ENCODE measurements at places on chromosomes 6 and 20. TPM values are rescaled to one million over a fixed set of nuclear protein-coding genes. Genes with fewer than 3 reads are reported as not detected.

DNA sequence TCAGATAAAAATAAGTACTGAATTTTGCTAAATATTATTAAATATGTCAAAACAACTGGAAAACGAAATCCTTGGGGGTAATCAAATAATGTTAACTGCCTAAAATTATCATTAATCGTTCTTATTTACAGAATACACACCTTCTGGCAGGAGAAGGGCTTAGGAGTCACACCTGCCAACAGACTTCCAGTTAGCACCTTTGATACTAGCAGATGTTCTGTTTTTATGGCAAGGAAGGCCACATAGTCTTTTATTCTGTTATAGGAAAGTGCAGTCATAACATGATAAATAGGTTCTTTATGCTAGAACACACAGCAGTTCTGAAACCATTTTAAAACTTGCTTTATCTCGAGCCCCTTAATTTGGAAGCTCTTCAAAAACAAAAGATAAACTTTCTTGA lies 464.1 kb downstream of the UTRN start:
- DNase-seq = no peak
- peaks cover 18% of the 10 kb centered on the region for H3K36me3 ChIP-seq
- no peaks in the 10 kb centered on the region for H3K4me1 ChIP-seq
- H3K4me3 ChIP-seq = no peak overlapping the region

DNA sequence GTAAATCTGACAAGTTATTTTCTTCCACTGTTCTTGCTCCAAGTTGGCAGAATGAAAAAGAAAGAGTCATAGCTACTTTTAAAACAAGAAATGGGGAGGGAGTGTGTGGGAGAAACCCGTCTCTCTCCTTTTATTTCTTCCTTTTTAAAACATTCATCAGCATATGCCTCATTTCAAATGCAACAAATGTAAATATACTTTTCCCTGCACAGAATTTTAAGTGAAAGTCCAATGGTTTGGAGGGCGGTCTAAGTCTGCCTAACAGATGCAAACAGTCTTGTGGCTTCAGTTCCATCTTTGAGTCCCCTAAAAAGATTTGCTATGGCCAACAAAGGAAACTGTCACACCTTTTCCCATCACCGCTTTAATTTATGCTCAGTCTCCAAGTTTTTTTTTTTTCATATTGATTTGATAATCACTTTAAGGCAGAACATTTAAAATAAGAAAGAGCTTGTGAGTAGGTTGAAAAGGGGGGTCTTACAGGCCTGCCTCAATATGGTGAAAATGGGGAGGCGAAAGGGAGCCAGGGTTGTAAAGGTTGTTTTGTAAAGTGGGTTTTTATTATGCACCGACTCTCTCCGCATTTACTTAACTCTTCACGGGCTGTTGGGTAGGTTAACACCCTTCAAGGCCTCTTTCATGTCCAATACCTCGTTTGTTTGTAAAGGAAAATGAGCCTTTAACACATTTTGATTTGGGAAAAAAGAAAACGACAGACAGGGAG lies 4.6 kb downstream of the TFAP2D start:
- H3K4me3 ChIP-seq = no peak overlapping the region
- peak; percentile 46 for DNase-seq
- H3K4me1 ChIP-seq = no peaks in the 10 kb centered on the region
- H3K36me3 ChIP-seq = no peaks in the 10 kb centered on the region

GRCh38 chr20:19750907-19751636 lies 7.0 kb upstream of the RIN2 start:
- DNase-seq = no peak
- H3K4me3 ChIP-seq = no peak overlapping the region
- no peak overlapping the region for H3K27ac ChIP-seq
- H3K27me3 ChIP-seq = no peaks in the 10 kb centered on the region
- H3K36me3 ChIP-seq = no peaks in the 10 kb centered on the region

DNA sequence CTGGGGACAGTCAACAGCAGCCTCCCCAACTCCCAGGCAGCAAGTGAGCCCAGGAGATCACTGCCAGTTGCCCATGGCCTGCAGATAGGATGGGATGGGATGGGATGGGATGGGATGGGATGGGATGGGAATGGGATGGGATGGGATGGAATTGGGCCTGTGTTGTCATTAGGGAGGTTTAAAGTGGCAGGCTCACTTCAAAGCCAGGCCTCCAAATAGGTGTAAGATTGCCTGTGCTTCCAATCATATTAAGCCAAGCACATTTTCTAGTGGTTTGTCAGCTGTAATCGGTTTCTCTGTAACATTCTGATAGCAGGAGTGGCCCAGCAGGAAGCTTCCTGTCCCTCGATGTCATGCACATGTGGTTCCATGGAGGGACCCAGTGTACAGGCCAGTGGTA lies 82.7 kb upstream of the NXT1 start:
- H3K36me3 ChIP-seq = no peaks in the 10 kb centered on the region
- H3K4me1 ChIP-seq = peaks cover 5% of the 10 kb centered on the region
- no peak overlapping the region for H3K27ac ChIP-seq
- no peaks in the 10 kb centered on the region for H3K27me3 ChIP-seq
- H3K4me3 ChIP-seq = peak overlapping the region; percentile 62

GRCh38 chr6:70592391-70593117 lies 25.8 kb downstream of the SDHAF4 start:
- H3K27ac ChIP-seq = no peak overlapping the region
- no peak for DNase-seq
- H3K4me3 ChIP-seq = peak overlapping the region; percentile 56
- peaks cover 29% of the 10 kb centered on the region for H3K36me3 ChIP-seq
- peaks cover 3% of the 10 kb centered on the region for H3K4me1 ChIP-seq

TRIM15 gene
- total RNA-seq = not detected

- H3K4me3 ChIP-seq = peak overlapping the region; percentile 47
- peak overlapping the region; percentile 18 for H3K27ac ChIP-seq
- H3K36me3 ChIP-seq = no peaks in the 10 kb centered on the region
- peak; percentile 84 for DNase-seq
Measured at GRCh38 chr6:2876210-2877056, 26.7 kb downstream of the SERPINB9 start.

DNA sequence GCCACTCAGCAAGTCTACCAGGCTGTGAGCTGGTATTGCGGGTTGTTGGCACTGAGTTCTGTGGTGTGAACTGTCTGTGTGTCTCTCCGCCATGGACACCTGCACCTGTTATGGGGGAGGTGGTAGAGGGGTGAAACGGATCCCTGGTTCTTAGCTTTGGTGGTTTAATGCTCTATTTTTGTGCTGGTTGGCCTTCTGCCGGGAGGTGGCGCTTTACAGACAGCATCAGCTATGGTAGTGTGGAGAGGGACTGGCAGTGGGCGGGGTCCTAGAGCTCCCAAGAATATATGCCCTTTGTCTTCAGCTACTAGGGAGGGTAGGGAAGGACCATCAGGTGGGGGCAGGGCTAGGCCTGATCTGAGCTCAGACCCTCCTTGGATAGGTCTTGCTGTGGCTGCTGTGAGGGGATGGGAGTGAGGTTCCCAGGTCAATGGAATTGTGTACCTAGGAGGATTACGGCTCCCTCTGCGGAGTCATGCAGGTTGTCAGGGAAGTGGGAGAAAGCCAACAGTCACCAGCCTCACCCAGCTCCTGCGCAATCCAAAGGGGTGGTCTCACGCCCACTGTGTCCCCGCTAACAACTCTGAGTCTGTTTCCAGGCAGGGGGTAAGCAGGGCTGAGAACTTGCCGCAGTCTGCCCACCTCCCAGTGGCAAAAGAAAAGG lies 154.3 kb downstream of the CCDC170 start:
- no peaks in the 10 kb centered on the region for H3K27me3 ChIP-seq
- H3K4me3 ChIP-seq = peak overlapping the region; percentile 9
- H3K36me3 ChIP-seq = no peaks in the 10 kb centered on the region

DNA sequence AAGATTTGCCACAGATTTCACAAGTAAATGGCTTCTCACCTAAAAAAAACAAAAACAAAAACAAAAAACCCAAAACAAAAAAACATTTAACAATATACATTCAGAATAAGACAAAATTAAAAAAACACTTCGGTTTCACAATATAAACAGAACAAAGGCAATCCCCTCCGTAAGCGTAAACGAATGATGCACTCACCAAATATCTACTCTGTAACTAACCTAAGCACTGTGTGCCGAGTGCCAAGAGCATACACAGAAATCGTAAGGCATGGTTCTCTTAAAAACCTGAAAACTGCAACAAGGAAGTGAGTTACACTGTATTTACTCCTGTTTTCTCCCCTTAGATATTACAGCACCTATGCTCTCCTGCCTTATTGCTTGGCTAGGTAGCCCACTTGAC lies 12.1 kb upstream of the MICAL1 start:
- H3K27ac ChIP-seq = no peak overlapping the region
- peaks cover 74% of the 10 kb centered on the region for H3K36me3 ChIP-seq
- H3K4me1 ChIP-seq = no peaks in the 10 kb centered on the region
- no peak for DNase-seq
- H3K27me3 ChIP-seq = no peaks in the 10 kb centered on the region
- no peak overlapping the region for H3K4me3 ChIP-seq

- H3K36me3 ChIP-seq = no peaks in the 10 kb centered on the region
- H3K4me3 ChIP-seq = no peak overlapping the region
- no peaks in the 10 kb centered on the region for H3K4me1 ChIP-seq
- H3K27ac ChIP-seq = peak overlapping the region; percentile 83
Measured at GRCh38 chr20:57999465-58000111, 228.9 kb downstream of the ANKRD60 start.

DNA sequence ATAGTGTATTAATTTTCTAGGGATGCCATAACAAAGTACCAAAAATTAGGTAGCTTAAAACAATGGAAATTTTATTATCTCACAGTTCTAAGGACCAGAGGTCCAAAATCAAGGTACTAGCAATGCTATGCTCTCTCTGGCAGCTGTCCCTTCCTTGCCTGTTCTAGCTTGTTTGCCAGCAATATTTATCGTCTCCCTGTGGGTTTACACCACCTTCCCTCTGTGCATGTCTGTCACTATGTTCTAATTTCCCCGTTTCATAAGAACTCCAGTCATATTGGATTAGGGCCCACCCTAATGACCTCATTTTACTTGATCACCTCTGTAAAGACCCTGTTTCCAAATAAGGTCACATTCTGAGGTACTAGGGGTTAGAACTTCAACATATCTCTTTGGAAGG lies 217.2 kb downstream of the IBTK start:
- H3K27me3 ChIP-seq = no peaks in the 10 kb centered on the region
- peak overlapping the region; percentile 66 for H3K27ac ChIP-seq
- no peaks in the 10 kb centered on the region for H3K36me3 ChIP-seq
- DNase-seq = no peak
- H3K4me3 ChIP-seq = no peak overlapping the region

GRCh38 chr6:27544612-27545260 lies 71.8 kb upstream of the ZNF184 start:
- H3K27ac ChIP-seq = no peak overlapping the region
- H3K4me3 ChIP-seq = peak overlapping the region; percentile 82
- DNase-seq = no peak
- no peaks in the 10 kb centered on the region for H3K4me1 ChIP-seq

DNA sequence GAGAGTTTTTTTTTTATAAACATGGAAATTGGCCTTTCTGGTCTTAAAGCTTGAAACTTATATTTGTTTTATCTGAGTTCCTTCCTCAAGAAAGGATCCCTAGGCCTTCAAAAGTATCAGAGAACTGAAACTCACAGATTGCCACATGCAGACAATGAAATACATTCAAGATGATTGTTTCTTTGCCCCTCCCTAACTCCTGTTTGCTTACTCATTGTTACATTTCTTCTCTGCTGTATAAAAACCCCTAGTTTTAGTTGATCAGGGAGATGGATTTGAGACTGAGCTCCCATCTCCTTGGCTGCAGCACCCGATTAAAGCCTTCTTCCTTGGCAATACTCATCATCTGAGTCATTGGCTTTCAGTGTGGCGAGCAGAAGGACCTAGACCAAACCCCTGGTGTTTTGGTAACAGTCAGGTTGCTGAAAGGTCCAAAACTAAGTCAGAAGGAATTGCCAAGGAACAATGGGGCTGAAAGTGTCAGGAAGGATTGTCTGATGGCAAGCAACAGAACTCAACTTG lies 132.3 kb upstream of the SULF2 start:
- no peak for DNase-seq
- peak overlapping the region; percentile 11 for H3K4me3 ChIP-seq
- no peaks in the 10 kb centered on the region for H3K36me3 ChIP-seq
- H3K27ac ChIP-seq = no peak overlapping the region

GRCh38 chr6:26454631-26455030 lies 3.1 kb upstream of the BTN2A1 start:
- no peak overlapping the region for H3K4me3 ChIP-seq
- peaks cover 8% of the 10 kb centered on the region for H3K27me3 ChIP-seq
- no peaks in the 10 kb centered on the region for H3K4me1 ChIP-seq

GRCh38 chr6:138571181-138571580 lies 71.9 kb upstream of the NHSL1 start:
- H3K27me3 ChIP-seq = no peaks in the 10 kb centered on the region
- peak overlapping the region; percentile 92 for H3K27ac ChIP-seq
- H3K36me3 ChIP-seq = no peaks in the 10 kb centered on the region
- no peak for DNase-seq
- H3K4me3 ChIP-seq = peak overlapping the region; percentile 82

GRCh38 chr6:132995009-132995408 lies 180.6 kb downstream of the RPS12 start:
- H3K27ac ChIP-seq = no peak overlapping the region
- no peaks in the 10 kb centered on the region for H3K4me1 ChIP-seq
- no peak overlapping the region for H3K4me3 ChIP-seq

- no peaks in the 10 kb centered on the region for H3K27me3 ChIP-seq
- H3K4me3 ChIP-seq = no peak overlapping the region
- H3K36me3 ChIP-seq = no peaks in the 10 kb centered on the region
- no peak overlapping the region for H3K27ac ChIP-seq
- no peaks in the 10 kb centered on the region for H3K4me1 ChIP-seq
Measured at GRCh38 chr20:59857966-59858365, 75.5 kb downstream of the SYCP2 start.

- no peak for DNase-seq
- no peak overlapping the region for H3K27ac ChIP-seq
- H3K27me3 ChIP-seq = peaks cover 14% of the 10 kb centered on the region
- no peaks in the 10 kb centered on the region for H3K36me3 ChIP-seq
- no peaks in the 10 kb centered on the region for H3K4me1 ChIP-seq
Measured at GRCh38 chr20:25043499-25044260, 14.3 kb downstream of the ACSS1 start.

DNA sequence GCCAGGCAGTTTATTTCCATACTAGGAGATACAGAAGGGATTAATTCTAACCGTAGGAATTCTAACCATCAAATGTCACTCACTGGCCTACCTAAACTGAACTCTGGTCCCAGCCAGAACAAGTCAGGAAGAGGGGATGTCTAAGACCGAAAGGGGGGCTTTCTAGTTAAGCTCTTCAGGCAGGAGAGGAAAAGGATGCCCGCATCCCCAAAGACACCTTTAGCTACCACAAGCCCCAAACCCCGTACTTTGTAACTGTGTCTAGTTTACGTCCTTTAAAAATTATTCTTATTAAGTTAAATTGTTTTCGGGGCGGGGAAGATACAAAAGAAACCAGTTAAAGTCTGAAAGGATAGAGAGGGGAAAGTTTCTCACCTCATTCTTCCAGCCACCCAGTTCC lies 1.2 kb upstream of the ZNF76 start:
- H3K4me3 ChIP-seq = peak overlapping the region; percentile 94
- no peaks in the 10 kb centered on the region for H3K36me3 ChIP-seq
- H3K4me1 ChIP-seq = peaks cover 21% of the 10 kb centered on the region
- no peaks in the 10 kb centered on the region for H3K27me3 ChIP-seq
- no peak for DNase-seq
- H3K27ac ChIP-seq = no peak overlapping the region

WFDC10B gene
- total RNA-seq = not detected

GRCh38 chr6:110378552-110378951 lies 20.4 kb upstream of the METTL24 start:
- H3K36me3 ChIP-seq = no peaks in the 10 kb centered on the region
- no peak overlapping the region for H3K4me3 ChIP-seq
- DNase-seq = peak; percentile 89
- no peak overlapping the region for H3K27ac ChIP-seq
- H3K27me3 ChIP-seq = no peaks in the 10 kb centered on the region

All from endodermal cell (in vitro differentiated cells).